ENCODE measurements at places on chromosomes 11 and 22.

GRCh38 chr22:24330636-24331035, 60.0 kb downstream of the SPECC1L start:
- no peak for DNase-seq

DNA sequence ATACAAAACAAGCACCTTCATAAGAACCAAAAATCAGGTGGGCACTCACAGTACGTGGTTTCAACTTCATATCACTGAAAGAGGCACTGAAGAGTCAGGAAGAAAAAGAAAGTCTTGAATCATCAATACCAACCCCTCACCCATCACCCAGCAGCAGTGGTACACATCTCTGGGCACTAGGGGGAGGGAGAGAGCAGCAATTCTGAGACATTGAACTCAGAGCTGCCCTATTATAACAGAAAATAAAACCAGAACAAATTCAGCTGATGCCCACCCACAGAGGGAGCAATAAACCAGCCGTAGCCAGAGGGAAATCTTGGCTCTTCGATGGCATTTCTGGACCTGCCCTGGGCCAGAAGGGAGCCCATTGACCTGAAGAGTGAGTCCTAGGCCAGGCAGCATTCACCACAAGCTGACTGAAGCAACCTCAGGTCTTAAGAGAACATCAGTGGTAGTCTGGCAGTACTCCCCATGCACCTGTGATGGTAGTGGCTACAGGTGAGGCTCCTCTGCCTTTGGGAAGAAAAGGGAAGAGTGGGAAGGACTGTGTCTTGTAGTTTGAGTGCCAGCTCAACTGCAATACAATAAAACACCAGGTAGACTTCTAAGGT, 42.2 kb upstream of the FAM181B start:
- peak; percentile 58 for DNase-seq

- no peak for DNase-seq
Observed at GRCh38 chr11:63761188-63761587, 7.4 kb downstream of the ZFTA start.

GRCh38 chr11:12813371-12814225, 139.4 kb downstream of the TEAD1 start:
- DNase-seq = no peak

DNA sequence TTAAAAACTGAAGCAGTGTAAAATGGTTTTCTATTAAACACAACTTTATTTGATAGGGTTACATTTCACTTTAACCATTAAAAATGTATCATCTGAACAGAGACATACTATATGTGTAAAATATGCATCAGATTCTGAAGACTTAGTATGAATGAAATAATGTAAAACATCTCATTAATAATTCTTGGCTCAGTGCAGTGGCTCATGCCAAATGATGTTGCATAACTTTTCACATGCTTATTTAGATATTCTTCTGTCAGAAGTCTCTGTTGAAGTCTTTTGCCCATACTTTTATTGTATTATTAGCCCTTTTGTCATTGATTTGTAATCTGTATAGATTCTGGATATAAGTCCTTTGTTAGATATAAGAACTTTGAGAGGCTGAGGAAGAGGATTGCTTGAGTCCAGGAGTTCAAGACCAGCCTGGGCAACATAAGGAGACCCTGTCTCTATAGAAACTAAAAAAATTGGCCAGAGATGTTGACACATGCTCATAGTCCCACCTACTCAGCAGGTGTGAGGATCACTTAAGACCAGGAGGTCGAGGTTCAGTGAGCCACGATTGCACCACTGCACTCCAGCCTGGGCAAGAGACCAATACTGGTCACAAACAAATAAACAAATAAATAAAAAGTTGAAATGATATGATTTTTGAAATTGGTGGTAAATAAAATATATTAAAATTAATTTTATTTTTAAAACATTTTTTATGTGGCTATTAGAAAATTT, 73.8 kb upstream of the PARVA start:
- no peak for DNase-seq

Measured in urothelium cell line (cell line).